ENCODE measurements at places on chromosomes 5 and 9.

GRCh38 chr9:35606138-35606504 is 1.1 kb downstream of the TESK1 start:
- no peak for DNase-seq

DNA sequence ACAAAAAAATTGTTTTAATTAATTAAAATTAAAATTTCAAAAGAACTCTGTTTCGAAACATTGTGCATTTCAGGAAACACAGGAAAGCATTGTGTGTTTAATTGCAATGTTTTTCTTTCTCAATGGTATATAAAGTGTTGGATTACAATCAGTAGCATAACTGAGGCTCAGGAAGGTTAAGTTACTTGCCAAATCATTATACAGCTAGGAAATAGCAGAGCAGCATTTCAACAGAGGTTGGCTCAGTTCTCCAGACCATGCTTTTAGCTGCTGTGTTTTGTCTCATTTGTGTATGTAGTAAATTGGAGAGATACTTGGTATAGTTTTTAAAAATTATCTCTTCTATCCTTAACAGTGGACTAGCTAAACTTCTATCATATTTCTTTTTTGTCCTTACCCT is 30.0 kb upstream of the CAMLG start:
- no peak for DNase-seq

- peak; percentile 50 for DNase-seq
Observed at GRCh38 chr9:14993061-14993800, 83.0 kb upstream of the FREM1 start.

DNA sequence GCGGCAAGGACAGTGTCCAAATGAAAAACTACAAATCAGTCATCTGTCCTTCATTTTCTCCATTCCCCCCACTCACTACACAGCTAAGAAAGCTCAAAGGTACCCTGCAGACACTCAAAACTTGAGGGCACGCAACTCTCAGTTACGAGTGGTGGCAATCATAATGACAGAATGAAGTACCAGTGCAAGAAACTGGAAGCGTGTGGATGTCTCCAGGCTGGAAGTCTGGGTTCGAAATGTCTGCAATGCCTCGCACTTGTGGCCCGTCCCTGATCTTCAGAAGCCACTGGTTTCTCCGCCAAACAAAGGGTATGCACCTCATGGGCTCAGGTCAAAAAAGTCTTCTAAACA is 597 bp upstream of the CENPH start:
- no peak for DNase-seq

- DNase-seq = no peak
Observed at GRCh38 chr5:132209131-132209530, 18.5 kb downstream of the P4HA2 start.

DNA sequence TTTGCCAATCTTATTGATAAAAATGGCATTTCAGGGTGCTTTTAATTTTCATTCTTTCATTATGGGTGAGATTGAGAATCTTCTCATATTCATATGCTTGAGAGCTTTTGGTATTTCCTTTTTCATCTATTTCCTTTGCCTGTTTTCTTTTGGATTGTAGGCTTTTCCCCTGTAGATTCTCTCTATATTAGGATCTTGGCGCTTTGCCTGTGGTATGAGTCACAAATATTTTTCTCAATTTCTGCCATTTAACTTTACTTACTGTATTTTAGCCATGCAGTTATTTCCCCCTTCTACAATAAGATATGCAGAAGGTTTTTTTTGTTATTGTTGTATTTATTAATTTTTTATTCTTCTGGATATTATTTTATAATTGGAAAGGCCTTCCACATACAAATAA is 21.5 kb upstream of the KLF9 start:
- DNase-seq = no peak

GRCh38 chr5:102554728-102555127 is 55.9 kb upstream of the SLCO6A1 start:
- no peak for DNase-seq

DNA sequence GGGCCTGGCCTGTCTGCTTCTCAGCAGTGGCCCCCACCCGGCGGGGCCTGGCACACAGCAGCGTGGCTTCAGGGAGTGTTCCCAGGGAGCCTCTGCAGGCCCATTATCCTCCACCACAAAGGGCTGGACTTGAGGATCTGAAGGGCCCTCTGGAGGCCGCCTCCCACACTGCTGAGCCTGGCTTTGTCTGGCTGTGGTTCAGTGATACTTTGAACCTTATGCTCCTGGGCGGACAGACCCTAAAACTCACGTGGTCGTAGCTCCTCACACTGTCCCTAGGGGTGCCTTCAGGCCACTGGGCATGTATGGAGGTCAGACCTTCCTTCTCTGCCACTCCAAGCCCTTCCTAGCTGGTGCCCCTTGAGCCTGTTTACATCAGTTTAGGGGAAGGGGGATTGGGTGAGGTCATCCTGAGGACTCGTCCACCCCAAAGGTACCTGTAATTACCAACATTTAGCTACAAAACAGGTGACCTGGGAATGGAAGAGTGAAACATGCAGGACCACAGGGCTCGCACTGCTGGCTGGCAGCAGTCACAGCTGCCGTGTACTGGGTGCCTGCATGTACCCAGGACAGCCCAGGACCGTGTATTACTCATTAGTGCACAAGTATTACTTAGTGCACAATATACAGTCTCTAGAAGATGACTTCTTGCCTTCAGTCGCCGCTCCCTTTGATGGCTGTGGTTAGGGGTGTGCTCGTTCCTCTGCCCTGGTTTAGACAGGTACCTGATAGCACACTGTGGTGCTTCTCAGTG is 8.5 kb downstream of the GRHPR start:
- no peak for DNase-seq

- DNase-seq = no peak
Observed at GRCh38 chr5:127370631-127371030, 80.0 kb downstream of the MEGF10 start.

- DNase-seq = no peak
Observed at GRCh38 chr5:155915601-155916000, 411.4 kb upstream of the SGCD start.

DNA sequence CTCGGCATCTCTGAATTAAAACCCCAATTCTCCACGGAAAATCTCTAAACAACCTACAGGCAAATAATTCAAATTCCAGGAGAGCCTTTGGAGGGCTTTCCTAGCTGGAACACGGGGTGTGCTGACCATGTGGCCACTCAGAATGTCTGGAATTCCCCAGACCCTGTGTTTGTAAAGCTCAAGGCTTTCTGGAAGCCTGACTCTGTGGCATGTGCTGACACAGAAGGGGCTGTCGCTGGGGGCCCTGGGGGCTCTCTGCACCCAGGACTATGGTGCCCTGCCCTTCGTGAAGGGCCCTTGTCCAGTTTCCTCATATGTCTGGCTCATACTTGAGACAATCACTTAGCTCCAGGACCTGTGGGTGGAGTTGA is 29.0 kb upstream of the BOD1 start:
- no peak for DNase-seq

GRCh38 chr5:60649288-60649917 is 50.6 kb downstream of the DEPDC1B start:
- no peak for DNase-seq

DNA sequence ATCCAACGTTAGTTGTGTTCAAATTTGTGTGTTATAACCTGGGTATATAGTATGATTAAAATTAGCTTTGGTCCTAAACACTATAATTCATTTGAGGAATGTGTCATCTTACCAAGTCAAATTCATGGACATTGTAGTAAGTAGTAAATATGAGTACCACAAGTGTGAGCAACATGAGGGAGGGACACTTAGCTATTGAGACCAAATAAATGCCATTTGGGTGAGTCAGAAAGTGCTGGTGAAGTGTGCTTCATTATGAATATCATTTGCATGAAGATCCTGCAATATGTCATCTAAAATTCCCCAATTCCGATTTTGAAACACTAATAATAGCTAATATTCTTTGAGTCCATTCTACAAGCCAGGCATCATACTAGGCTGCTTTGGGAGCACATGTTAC is 336.7 kb upstream of the KIF2A start:
- DNase-seq = no peak

DNA sequence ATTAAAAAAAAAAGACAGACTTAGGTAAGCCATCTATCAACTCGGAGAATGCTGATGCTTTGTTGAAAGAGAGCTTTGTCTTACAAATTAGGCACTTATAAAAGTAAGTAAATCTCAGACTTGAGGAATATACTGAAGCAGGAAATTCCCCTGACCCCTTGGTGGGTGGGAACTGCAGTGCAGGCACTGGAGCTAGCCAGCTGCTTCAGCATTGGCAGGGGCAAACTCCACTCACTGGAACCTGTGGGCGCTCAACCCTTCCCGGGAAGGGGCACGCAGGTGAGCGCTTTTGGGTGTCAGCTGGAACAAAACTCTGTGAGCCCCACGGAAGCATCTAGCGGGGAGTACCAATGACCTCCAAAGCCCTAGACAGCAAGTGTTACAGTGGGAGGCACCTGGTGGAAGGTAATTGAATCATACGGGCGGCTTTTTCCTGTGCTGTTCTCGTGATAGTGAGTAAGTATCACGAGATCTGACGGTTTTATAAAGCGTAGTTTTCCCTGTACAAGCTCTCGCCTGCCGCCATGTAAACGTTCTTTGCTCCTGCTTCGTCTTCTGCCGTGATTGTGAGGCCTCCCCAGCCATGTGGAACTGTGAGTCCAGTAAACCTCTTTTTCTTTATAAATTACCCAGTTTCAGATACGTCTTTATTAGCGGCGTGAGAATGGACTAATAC is 628.0 kb upstream of the CDH18 start:
- no peak for DNase-seq

DNA sequence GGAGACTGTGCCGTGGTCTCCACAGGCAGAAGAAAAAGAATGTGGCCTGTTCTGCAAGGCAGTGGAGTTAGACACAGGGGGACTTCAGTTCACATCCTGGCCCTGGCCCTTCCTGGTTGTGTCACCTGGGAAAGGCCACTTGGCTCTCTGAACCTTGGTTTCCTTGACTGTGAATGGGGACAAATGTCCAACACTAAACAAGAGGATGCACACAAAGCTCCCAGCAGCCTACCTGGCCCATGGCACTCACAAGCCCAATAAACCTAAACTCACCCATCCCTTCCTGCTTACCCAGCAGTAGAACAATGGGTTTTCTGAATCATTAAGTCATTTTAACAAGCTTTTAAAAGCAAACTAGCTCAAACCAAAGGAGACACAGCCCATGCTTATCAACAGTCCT is 103.9 kb downstream of the FRMD3 start:
- DNase-seq = no peak

DNA sequence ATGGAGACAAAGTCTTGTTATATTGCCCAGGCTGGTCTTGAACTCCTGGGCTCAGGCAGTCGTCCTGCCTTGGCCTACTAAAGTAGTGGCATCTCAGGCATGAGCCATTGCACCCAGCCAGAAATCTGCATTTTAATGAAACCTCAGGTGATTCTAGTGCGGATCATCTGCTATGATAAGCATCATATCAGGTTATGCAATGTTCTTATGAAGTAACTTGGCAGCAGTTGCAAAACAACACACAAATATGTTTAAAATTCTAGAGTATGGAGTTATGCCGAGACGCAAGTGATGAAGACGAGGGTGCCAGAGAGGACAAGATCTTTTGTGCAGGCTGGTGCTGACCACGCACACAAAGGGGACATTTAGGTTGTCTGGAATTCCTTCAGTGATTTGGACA is 153.2 kb upstream of the MEF2C start:
- DNase-seq = no peak

All from activated naive CD4-positive, alpha-beta T cell treated with Interleukin-2 at 50 U/mL for 16 hours (primary cell).